ENCODE measurements at places on chromosomes 5 and 9. TPM values are rescaled to one million over a fixed set of nuclear protein-coding genes. Genes with fewer than 3 reads are reported as not detected.
A peak's percentile ranks its signal among the peaks of the same experiment; 100 is the strongest.

The DIRAS2 gene
- total RNA-seq, result 0.64 TPM

The RGS7BP gene
- 2.2 TPM for total RNA-seq

The ABITRAM gene
- 10.2 TPM for total RNA-seq

The TMEFF1 gene
- total RNA-seq, result 0.49 TPM

- no peak overlapping the region for H3K4me3 ChIP-seq
- no peak overlapping the region for H3K27ac ChIP-seq
- no peak for DNase-seq
These were observed 203.8 kb downstream of the ARHGAP26 start for GRCh38 chr5:142973932-142974331.

GRCh38 chr9:105171589-105171988 lies 72.9 kb upstream of the SLC44A1 start:
- H3K4me1 ChIP-seq, result no peaks in the 10 kb centered on the region
- H3K36me3 ChIP-seq, result no peaks in the 10 kb centered on the region
- H3K4me3 ChIP-seq, result no peak overlapping the region

DNA sequence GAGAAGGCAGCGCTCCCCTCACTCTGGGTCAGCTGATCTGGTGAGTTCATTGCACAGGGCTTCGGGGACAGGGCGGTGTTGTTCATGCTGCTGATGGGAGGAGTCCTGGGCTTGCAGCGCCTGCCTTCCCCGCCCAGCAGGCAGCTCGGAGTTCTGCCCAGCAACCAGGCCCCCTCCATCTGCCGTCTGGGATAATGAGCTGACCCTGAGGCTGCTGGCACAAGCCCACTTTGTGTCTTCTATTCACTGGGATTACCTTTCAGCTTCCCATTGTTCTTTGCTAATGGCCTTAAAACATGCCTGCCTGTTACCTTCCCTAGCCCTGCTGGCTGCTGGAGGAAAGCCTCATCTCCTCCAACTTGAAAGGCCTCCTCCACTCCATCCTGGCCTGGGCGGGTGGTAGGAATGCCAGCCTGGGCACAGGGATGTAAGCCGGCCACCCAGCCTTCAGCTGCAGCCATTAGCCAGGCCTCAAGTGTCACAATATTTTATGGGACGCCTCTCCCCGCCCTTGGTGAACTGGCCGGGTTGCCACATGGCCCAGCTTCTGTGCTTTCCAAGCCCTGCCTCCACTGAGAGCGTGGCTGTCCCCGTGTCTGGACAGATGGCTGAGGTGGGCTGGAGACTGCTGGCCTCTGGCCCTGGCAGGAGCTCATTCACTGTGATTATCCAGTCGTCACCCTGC lies 70.4 kb downstream of the GADD45G start:
- peaks cover 30% of the 10 kb centered on the region for H3K4me1 ChIP-seq
- peaks cover 3% of the 10 kb centered on the region for H3K27me3 ChIP-seq
- H3K36me3 ChIP-seq, result no peaks in the 10 kb centered on the region
- H3K27ac ChIP-seq, result peak overlapping the region; percentile 3

- H3K36me3 ChIP-seq, result no peaks in the 10 kb centered on the region
- H3K27ac ChIP-seq, result no peak overlapping the region
- peaks cover 10% of the 10 kb centered on the region for H3K4me1 ChIP-seq
- DNase-seq, result no peak
- no peak overlapping the region for H3K4me3 ChIP-seq
These were observed 73.6 kb downstream of the ADRB2 start for GRCh38 chr5:148899993-148900392.

DNA sequence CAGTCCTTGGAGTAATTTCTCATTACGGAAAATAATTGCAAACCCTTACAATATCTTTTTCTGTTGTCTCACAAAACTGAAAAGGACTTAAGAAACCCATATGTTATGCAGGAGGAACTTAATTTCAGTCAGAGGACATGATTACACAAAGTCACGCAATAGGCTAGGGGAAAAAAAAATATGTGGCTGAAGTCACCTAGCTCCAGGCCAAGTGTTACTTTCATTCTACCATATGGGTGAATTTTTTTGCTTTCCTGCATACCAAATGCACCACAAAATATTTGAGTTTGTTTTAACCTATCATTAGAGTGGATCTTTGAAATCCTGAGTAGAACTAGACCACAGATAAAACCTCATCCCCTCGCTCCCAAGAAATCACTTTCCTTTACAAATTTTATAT lies 523.5 kb downstream of the CAAP1 start:
- no peaks in the 10 kb centered on the region for H3K27me3 ChIP-seq
- H3K36me3 ChIP-seq, result no peaks in the 10 kb centered on the region
- H3K27ac ChIP-seq, result no peak overlapping the region
- no peaks in the 10 kb centered on the region for H3K4me1 ChIP-seq

DNA sequence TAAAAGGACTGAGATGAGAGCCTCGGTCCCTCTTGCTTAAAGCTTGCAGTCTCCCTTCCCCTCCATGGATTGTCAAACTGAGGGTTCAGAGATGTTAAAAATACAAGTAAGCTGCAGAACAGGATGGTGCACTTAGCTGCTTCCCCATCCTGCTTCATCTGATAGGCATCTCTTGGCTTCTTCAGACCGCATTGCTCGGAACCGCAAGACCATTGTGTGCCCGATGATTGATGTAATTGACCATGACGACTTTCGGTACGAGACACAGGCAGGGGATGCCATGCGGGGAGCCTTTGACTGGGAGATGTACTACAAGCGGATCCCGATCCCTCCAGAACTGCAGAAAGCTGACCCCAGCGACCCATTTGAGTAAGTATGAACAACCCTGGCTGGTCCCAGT lies 65.5 kb upstream of the SAP30L start:
- no peak overlapping the region for H3K27ac ChIP-seq
- H3K4me3 ChIP-seq, result no peak overlapping the region
- no peak for DNase-seq
- H3K27me3 ChIP-seq, result no peaks in the 10 kb centered on the region

GRCh38 chr5:151686674-151687407 lies at the start of gene SPARC:
Gene SPARC, minus strand, starts transcription at chr5:151686915. Its CDS starts 10,727 bp downstream, at chr5:151676188.
- peak within 1 kb of the TSS; percentile 49 for H3K4me3 ChIP-seq
- peaks cover 31% of the 10 kb centered on the region for H3K4me1 ChIP-seq
- peak; percentile 91 for DNase-seq
- no peaks in the 10 kb centered on the region for H3K27me3 ChIP-seq
- no peaks in the 10 kb centered on the region for H3K36me3 ChIP-seq
- H3K27ac ChIP-seq, result peak within 1 kb of the TSS; percentile 82

GRCh38 chr5:96529559-96529958 lies 96.5 kb upstream of the PCSK1 start:
- H3K4me3 ChIP-seq, result no peak overlapping the region
- no peaks in the 10 kb centered on the region for H3K27me3 ChIP-seq
- DNase-seq, result no peak
- H3K4me1 ChIP-seq, result no peaks in the 10 kb centered on the region

DNA sequence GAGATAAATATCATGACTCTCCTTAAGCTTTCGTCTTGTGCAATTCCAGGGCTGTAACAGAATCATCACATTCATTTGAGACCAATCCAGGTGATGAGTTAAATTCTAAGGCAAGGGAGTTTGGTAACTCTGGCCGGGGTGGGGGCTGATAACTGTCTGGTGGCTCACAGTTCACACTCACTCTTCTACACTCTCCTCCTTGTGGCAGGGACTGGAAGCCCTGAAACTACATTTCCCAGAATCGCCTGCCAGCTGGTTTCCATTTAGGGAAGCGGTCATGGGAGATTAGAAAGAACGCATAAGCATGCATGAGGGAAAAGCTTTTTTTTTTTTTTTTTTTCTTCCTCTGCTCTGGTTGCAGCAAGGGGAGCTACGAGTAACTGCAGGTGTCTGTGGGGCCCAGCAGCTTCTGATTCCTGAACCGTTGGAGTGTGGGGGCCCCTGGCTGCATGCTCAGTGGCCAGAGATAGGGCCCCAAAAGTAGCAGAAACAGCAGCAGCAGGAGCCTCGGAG lies 154.8 kb upstream of the TBC1D2 start:
- H3K4me1 ChIP-seq, result no peaks in the 10 kb centered on the region
- no peak overlapping the region for H3K27ac ChIP-seq
- DNase-seq, result no peak
- H3K36me3 ChIP-seq, result no peaks in the 10 kb centered on the region
- no peak overlapping the region for H3K4me3 ChIP-seq
- no peaks in the 10 kb centered on the region for H3K27me3 ChIP-seq

DNA sequence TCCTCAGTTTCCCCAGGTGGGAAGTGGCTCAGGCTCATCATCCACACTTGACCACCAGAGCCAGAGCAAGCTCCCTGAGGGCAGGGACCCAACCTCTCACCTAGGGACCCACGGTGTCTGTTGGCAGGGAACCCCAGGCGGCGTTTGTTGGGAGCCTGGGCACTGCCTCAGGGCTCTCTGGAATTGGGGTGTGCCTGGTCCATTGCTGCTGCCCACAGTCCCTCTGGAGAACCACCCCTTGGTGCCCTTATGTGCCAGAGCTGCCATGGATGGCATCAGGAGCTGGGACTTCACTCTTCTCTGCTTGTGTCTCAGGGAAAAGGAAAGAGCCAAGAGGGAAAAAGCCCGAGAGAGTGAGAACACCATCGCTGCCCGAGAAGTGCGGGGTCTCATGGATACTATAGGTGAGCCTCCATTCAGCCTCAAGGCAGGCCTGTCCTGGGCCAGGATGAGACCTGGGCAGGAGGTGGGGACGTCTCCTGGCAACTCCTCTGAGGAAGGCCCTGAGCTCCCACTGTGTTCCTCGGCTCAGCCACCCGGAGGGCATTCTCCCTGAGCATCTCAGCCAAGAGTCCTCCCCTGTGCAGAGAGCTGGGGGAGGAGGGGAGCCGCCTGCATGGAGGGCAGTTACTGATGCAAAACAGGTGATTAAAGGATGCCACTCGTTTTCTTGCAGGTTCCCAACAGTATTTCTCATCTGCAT lies 4.5 kb downstream of the CCDC180 start:
- H3K27me3 ChIP-seq, result no peaks in the 10 kb centered on the region
- H3K27ac ChIP-seq, result no peak overlapping the region
- H3K4me3 ChIP-seq, result no peak overlapping the region
- peaks cover 62% of the 10 kb centered on the region for H3K36me3 ChIP-seq
- no peak for DNase-seq

DNA sequence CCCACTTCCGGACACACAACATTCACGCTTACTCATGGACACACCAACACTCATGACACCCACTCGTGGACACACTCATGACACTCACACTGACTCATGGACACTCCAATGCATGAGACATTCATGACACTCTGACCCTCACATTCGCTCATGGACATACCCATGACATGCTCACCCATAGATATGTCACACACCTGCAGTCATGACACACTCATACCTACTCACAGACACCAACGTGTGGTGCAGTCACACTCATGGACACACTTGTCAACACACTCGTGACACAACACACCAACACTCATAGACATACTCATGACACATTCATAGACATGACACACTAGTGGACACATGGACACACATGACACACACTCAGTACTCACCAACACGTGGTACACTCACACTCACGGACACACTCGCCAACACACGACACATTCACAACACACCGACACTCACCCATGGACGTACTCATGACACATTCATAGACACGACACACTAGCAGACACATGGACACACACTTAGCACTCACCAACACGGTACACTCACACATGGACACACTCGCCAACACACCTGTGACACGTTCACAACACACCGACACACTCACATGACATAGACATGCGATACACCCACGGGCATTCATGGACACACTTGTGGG lies 73.4 kb downstream of the PHF2 start:
- H3K4me1 ChIP-seq, result no peaks in the 10 kb centered on the region
- no peak for DNase-seq
- no peak overlapping the region for H3K4me3 ChIP-seq
- H3K36me3 ChIP-seq, result peaks cover 86% of the 10 kb centered on the region
- no peak overlapping the region for H3K27ac ChIP-seq

- no peak for DNase-seq
- H3K36me3 ChIP-seq, result no peaks in the 10 kb centered on the region
- no peak overlapping the region for H3K27ac ChIP-seq
These were observed 63.3 kb downstream of the WNK2 start for GRCh38 chr9:93247099-93247865.

DNA sequence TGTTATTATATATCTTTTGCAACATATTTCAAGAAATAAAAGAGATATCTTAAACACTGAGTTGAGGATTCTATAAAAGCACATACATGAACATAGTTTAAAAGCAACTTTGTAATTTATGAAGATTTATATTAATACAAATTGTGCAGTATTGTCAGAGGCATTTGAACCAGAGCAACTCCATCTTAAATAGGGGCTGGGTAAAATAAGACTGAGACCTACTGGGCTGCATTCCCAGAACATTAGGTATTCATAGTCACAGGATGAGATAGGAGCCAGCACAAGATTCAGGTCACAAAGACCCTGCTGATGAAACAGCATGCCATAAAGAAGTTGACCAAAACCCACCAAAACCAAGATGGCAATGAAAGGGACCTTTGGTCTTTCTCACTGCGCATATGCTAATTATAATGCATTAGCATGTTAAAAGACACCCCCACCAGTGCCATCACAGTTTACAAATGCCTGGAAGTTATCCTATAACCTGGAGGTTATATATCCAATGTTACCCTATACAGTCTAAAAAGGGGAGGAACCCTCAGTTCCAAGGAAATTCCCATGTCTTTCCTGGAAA lies 320.2 kb downstream of the FAM170A start:
- no peak overlapping the region for H3K27ac ChIP-seq
- H3K4me3 ChIP-seq, result no peak overlapping the region
- DNase-seq, result no peak
- no peaks in the 10 kb centered on the region for H3K4me1 ChIP-seq
- H3K27me3 ChIP-seq, result no peaks in the 10 kb centered on the region

DNA sequence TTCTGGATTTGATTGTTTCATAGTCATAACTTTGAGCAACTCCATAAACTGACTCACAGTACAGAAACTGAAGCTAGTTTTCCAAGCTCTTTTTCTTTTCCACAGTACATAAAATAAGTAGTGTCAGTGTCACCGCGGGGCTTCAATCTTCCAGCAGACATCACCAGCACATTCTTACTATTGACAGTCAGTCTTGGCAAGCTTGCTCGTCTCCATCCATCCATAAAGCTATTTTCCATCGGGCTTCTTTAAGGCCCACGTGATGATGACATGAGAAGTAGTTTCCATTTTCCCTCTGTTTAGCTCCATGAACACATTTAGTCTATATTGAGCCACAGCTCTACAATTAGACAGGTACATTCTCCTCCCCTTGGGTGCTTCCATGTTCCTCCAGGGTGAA lies 443.4 kb downstream of the KDM4C start:
- H3K4me3 ChIP-seq, result no peak overlapping the region
- no peaks in the 10 kb centered on the region for H3K36me3 ChIP-seq
- H3K4me1 ChIP-seq, result no peaks in the 10 kb centered on the region
- DNase-seq, result no peak

GRCh38 chr5:34722183-34722582 lies 66.1 kb downstream of the RAI14 start:
- H3K27ac ChIP-seq, result no peak overlapping the region
- no peak overlapping the region for H3K4me3 ChIP-seq
- no peak for DNase-seq
- no peaks in the 10 kb centered on the region for H3K27me3 ChIP-seq

- H3K36me3 ChIP-seq, result no peaks in the 10 kb centered on the region
- H3K4me3 ChIP-seq, result no peak overlapping the region
- no peaks in the 10 kb centered on the region for H3K4me1 ChIP-seq
- H3K27ac ChIP-seq, result no peak overlapping the region
These were observed 18.8 kb upstream of the KIF2A start for GRCh38 chr5:62287237-62287636.
